ENCODE measurements at places on chromosomes 7 and 10.

DNA sequence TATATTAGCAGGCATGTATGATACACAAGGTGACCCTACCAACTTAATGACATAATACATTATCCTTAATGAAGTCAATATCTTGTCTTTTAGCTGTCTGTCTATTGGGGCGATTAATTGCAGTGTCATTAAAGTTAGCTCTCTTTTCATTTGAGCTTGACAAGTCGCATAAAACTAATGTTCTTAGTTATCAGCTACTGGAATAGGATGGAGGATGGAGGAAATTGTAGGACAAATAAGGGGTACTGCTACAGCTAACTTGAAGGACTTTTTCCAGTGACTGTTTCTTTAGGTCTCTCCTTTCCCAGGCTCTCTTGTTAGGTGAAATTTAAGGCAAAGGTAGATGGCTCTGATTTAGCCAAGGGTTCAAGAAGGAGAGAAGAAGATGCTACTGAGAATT is 506.4 kb downstream of the LRMDA start:
- DNase-seq: no peak

DNA sequence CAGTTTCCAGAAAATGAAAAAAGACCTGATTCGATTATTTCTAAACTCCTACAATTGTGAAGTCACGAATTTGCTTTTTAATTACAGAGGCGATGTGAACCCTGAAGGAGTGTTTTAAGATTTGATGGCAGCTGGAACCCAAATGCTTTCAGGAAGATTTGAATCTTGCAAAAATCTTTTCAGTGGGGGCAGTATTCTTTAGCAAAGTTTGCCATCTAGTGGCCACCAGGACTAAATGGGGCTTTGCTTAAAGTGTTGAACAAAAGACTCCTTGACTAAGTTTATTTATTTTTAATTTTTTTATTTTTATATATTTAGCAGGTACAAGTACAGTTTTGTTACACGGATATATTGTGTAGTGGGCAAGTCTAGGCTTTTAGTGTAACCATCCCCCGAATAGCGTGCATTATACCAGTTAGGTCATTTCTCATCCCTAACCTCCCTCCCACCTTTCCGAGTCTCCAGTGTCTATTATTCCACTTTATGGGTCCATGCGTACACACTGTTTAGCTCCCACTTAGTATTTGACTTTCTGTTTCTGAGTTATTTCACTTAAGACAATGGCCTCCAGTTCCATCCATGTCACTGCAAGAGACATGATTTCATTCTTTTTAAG is 98.8 kb downstream of the CACNB2 start:
- DNase-seq: no peak

DNA sequence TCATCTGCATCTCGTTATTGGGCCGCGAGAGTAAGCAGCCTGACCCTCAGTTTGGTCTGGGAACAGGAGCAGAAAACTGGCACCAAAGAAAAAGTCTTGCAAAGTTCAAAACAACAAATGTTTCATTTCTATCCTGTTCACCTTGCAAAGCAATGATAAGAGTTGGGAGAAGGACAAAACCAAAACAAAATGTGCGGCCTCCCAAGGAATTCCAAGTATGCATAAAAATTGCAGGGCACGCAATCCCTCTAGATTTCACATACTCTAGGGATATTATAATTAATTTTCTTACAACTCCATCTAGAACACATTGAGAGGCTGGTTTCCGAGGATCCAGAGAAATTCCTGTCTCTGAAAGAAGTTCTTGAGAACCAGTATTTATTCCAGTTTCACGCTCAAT is 20.1 kb downstream of the CHUK start:
- no peak for DNase-seq

- no peak for DNase-seq
Observed at GRCh38 chr10:23359692-23360380, 15.2 kb upstream of the C10orf67 start.

Measured in CD4-positive, alpha-beta T cell treated with Interleukin-6 for 4 hours (primary cell).